ENCODE measurements at places on chromosomes 3 and 15.

GRCh38 chr3:140207541-140207940, 272.6 kb downstream of the CLSTN2 start:
- no peak overlapping the region for H3K27ac ChIP-seq
- DNase-seq: no peak
- H3K4me1 ChIP-seq: no peaks in the 10 kb centered on the region
- peaks cover 5% of the 10 kb centered on the region for H3K27me3 ChIP-seq
- H3K36me3 ChIP-seq: no peaks in the 10 kb centered on the region

DNA sequence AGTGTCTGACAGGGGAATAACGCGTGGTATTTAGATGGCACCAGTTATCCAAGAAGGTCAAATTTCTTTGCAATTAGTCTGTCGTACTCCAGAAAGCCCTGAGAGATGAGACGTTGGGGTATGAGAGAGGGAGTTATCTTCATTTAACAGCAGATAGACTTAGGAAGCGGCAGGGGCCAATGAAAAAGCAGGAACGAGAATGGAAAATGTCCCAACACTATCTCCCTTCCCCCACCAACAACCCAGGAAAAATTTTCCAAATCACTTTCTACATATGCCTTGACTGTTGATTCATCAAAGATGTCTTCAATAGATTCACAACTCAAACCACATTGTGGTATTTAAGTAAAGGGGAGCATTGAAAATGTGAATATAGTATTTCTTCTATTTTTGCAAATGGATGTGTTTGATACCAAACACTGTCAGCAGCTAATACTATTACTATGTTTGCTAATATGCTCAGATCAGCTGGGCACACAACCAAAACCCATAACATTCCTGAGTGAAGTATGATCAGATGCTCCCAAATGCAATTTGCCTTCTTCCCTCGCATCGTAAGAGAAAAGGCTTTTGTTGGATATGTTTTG, 13.3 kb upstream of the GREM1 start:
- H3K36me3 ChIP-seq: no peaks in the 10 kb centered on the region
- H3K27me3 ChIP-seq: peaks cover 44% of the 10 kb centered on the region
- no peaks in the 10 kb centered on the region for H3K4me1 ChIP-seq
- no peak overlapping the region for H3K27ac ChIP-seq
- DNase-seq: no peak
- no peak overlapping the region for H3K4me3 ChIP-seq

DNA sequence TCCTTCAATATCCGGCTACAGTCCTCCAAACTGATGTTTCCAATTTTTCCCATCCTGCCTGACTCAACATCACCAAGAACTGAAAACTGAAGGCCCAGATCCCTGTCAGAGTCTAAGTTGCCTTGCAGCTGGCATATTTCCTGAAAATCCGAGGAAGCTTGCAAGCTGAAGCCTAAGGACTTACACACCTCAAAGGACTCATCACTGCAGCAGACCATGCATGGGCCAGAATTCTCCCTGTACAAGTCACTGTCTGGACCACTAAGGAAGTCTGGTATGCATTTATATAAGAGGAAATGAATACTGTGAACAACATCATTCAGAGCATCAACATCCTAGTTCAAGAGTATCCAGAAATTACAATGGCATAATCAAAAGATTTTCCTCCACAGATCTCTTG, 548.8 kb upstream of the MDFIC2 start:
- peaks cover 12% of the 10 kb centered on the region for H3K27me3 ChIP-seq
- H3K27ac ChIP-seq: no peak overlapping the region
- no peak for DNase-seq
- H3K4me3 ChIP-seq: no peak overlapping the region
- H3K4me1 ChIP-seq: peaks cover 5% of the 10 kb centered on the region
- no peaks in the 10 kb centered on the region for H3K36me3 ChIP-seq

DNA sequence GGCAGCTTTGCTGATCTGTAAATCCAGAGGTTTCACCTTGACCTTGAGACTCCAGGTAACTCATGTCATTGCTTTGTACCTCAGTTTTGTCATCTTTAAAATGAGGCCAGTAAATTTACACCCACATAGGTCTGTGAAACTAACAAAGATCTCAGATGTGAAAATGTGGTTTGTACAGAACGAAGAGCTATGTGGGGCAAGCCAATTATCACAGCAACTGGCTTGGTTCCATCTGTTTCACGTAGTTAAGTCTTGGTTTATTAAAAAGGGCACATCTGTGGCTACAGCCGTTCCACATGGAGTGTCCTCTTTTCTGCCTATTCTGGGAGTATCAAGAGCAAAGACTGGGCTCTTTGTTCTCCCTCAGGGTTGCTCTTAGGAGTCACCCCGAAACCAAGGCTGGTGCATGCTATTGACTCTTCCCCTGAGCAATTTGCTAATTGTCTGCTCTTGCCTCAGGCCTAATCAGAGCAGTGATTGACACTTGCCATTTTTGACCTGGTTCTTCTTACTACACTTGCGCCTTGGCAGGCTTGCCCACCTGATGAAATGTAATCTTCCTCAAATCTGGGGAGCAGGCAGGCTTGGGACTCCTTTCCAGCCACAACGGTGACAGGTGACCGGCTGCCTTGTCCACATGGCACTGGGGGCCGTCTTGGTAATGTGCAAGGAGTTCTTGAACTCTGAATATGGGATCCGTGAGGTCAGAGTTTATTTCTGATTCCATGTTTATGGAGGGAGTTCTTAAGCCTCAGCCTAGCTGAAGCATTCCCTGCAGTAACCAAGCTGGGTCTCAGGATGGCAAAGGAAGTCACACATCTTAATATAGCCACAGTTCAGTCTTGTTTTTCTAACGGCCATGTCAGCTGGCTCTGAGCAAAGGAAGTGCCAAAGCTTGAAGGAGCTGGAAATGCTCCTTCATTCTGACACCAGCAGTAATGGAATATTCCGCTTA, 40.1 kb downstream of the EAF1 start:
- no peak overlapping the region for H3K27ac ChIP-seq
- H3K4me3 ChIP-seq: no peak overlapping the region
- H3K4me1 ChIP-seq: peaks cover 1% of the 10 kb centered on the region
- H3K36me3 ChIP-seq: peaks cover 3% of the 10 kb centered on the region

GRCh38 chr3:124878561-124879336, 8.4 kb downstream of the ITGB5 start:
- peaks cover 11% of the 10 kb centered on the region for H3K4me1 ChIP-seq
- H3K36me3 ChIP-seq: no peaks in the 10 kb centered on the region
- peak; percentile 34 for DNase-seq
- H3K4me3 ChIP-seq: no peak overlapping the region
- no peak overlapping the region for H3K27ac ChIP-seq
- peaks cover 32% of the 10 kb centered on the region for H3K27me3 ChIP-seq

DNA sequence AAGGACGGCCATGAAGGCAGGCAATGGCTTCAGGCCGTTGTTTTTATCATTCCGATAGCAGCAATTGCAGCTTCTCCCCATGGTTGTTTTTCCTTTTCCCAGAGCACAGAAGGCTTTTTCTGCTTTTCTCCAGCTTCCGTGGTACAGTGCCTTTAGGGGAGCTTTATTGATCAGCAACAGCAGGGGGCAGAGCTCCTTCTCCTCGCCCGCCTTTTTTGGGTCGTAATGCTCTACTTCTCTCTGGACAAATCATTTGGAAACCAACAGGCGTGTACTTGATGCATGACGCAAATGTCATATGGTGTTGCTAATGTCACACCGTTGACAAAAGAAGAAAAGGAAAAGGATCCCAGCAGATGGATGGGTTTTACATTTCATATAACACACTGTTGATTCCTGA, 79.7 kb upstream of the SNRK start:
- no peak for DNase-seq
- H3K27me3 ChIP-seq: no peaks in the 10 kb centered on the region
- H3K36me3 ChIP-seq: no peaks in the 10 kb centered on the region
- no peak overlapping the region for H3K27ac ChIP-seq
- no peak overlapping the region for H3K4me3 ChIP-seq

DNA sequence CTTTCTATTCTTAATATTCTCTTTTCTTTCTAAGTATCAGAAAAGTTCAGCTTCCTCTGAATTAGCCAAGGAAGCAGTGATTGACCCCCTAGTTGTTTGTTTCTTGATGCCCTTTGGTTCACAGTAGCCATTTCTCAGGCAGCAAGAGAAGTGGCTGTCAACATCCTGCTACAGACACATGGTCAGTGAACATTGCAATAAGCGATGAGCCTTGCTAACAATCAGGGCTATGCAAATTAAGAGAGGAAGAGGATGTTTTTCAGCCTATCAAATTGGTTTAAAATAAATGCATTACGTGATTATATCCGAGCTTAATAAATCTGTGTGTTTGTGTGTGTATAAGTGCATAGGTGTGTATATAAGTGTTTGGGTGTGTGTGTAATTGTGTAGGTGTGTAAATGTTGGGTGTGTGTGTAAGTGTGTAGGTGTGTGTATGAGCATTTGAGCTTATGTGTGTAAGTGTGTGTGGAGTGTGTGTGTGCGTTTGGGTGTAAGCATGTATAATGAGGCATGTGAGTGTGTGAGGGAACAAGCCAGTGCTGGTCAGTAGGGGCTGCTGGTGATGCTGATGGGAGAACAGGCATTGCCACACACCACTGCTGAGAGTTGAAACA, 78.1 kb upstream of the XCR1 start:
- peaks cover 53% of the 10 kb centered on the region for H3K4me1 ChIP-seq
- H3K4me3 ChIP-seq: no peak overlapping the region
- H3K27ac ChIP-seq: no peak overlapping the region
- DNase-seq: no peak
- H3K27me3 ChIP-seq: peaks cover 53% of the 10 kb centered on the region

- no peaks in the 10 kb centered on the region for H3K4me1 ChIP-seq
- DNase-seq: no peak
- no peak overlapping the region for H3K27ac ChIP-seq
- no peaks in the 10 kb centered on the region for H3K27me3 ChIP-seq
- no peaks in the 10 kb centered on the region for H3K36me3 ChIP-seq
Measured at GRCh38 chr3:36494461-36495109, 114.3 kb downstream of the STAC start.

GRCh38 chr15:98690272-98690950, 42.1 kb downstream of the IGF1R start:
- no peak overlapping the region for H3K4me3 ChIP-seq
- no peaks in the 10 kb centered on the region for H3K36me3 ChIP-seq
- no peak overlapping the region for H3K27ac ChIP-seq
- H3K4me1 ChIP-seq: peaks cover 3% of the 10 kb centered on the region
- no peak for DNase-seq
- H3K27me3 ChIP-seq: no peaks in the 10 kb centered on the region

DNA sequence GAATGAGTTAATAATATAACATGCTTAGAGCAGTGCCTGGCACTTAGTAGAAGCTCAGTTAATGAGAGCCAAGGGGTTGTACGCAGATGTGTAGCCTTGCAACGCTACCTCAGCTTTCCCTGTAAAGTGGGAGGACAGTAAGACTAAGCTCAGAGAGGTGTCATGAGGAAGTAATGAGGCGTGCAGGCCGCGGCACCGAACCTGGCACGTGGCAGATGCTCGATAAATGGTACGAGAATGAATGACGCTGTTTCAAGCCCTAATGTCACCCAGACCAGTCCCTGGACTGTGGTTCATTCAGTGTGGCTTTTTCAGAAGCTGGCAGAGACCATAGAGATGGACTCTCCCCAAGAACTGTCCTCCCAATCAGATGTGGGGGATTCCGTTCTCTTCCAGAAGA, 21.2 kb downstream of the GRIP2 start:
- peaks cover 1% of the 10 kb centered on the region for H3K27me3 ChIP-seq
- DNase-seq: no peak
- no peak overlapping the region for H3K27ac ChIP-seq
- H3K36me3 ChIP-seq: no peaks in the 10 kb centered on the region

- H3K27ac ChIP-seq: peak within 1 kb of the TSS; percentile 98
- peak; percentile 74 for DNase-seq
- peaks cover 45% of the 10 kb centered on the region for H3K36me3 ChIP-seq
- H3K4me3 ChIP-seq: peak within 1 kb of the TSS; percentile 88
- H3K27me3 ChIP-seq: no peaks in the 10 kb centered on the region
Measured at GRCh38 chr15:74781431-74782258, at the start of gene CSK. Gene CSK, plus strand, starts transcription at chr15:74782080. Its CDS starts 16,218 bp downstream, at chr15:74798298.

- H3K27ac ChIP-seq: no peak overlapping the region
- no peak overlapping the region for H3K4me3 ChIP-seq
- no peaks in the 10 kb centered on the region for H3K4me1 ChIP-seq
- H3K36me3 ChIP-seq: no peaks in the 10 kb centered on the region
Measured at GRCh38 chr3:85303156-85303555, 344.4 kb downstream of the CADM2 start.

DNA sequence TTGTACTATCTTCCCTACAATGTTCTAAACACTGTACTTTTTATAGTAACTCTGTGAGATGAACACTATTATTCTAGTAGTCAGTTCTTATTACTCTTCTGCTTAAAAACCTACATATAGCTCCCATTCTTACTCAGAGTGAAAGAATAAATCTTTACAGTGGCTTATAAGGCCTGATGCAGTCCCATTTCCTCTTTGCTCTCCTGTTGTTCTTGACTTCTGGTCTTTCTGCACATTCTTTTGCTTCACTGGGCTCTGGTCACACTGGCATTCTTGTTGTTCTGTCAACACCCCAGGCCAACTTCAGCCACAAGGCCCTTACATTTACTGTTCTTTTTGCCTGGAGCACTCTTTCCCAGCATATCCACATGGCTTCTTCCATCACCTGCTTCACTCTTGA, 58.2 kb upstream of the TP63 start:
- H3K27me3 ChIP-seq: no peaks in the 10 kb centered on the region
- H3K27ac ChIP-seq: no peak overlapping the region
- H3K36me3 ChIP-seq: no peaks in the 10 kb centered on the region
- no peak for DNase-seq

- no peak for DNase-seq
- H3K27ac ChIP-seq: peak overlapping the region; percentile 97
- peaks cover 78% of the 10 kb centered on the region for H3K4me1 ChIP-seq
- H3K27me3 ChIP-seq: no peaks in the 10 kb centered on the region
Measured at GRCh38 chr15:81292523-81293001, 31.4 kb downstream of the STARD5 start.

- no peak for DNase-seq
- H3K27me3 ChIP-seq: no peaks in the 10 kb centered on the region
- no peak overlapping the region for H3K27ac ChIP-seq
- H3K4me1 ChIP-seq: peaks cover 12% of the 10 kb centered on the region
- H3K36me3 ChIP-seq: no peaks in the 10 kb centered on the region
Measured at GRCh38 chr3:10421996-10422395, 83.4 kb downstream of the ATP2B2 start.

DNA sequence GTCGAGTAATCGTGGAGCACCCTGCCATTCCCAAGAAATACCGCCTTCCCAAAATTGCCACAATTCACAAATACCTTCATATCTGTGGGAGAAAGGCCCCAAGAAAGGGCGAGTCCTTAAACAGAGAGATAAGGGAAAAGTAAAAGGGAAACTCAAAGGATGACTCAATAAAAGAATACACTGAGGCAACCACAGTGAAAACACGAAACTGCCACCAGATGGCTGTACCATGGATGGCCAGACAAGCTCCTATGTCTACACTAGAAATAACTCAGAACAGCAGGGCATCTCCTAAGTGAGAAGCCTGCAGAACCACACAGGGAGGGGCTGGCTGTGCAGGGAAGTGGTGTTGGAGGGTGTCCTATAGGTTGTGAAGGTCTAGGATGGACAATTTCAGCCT, 25.0 kb downstream of the SRGAP3 start:
- peak overlapping the region; percentile 7 for H3K27ac ChIP-seq
- peaks cover 29% of the 10 kb centered on the region for H3K4me1 ChIP-seq
- no peak overlapping the region for H3K4me3 ChIP-seq
- H3K36me3 ChIP-seq: no peaks in the 10 kb centered on the region
- DNase-seq: peak; percentile 28

GRCh38 chr15:45407786-45408185, 29.4 kb upstream of the GATM start:
- DNase-seq: no peak
- H3K4me1 ChIP-seq: peaks cover 33% of the 10 kb centered on the region
- H3K4me3 ChIP-seq: no peak overlapping the region

GRCh38 chr3:137110392-137110996, 152.7 kb downstream of the IL20RB start:
- no peaks in the 10 kb centered on the region for H3K4me1 ChIP-seq
- no peak for DNase-seq
- H3K27ac ChIP-seq: no peak overlapping the region
- peaks cover 17% of the 10 kb centered on the region for H3K27me3 ChIP-seq
